CD4-positive, alpha-beta T cell treated with Interleukin-10 for 1 hour (primary cell): ENCODE measurements at places on chromosomes 7 and 10.
A peak's percentile ranks its signal among the peaks of the same experiment; 100 is the strongest.

DNA sequence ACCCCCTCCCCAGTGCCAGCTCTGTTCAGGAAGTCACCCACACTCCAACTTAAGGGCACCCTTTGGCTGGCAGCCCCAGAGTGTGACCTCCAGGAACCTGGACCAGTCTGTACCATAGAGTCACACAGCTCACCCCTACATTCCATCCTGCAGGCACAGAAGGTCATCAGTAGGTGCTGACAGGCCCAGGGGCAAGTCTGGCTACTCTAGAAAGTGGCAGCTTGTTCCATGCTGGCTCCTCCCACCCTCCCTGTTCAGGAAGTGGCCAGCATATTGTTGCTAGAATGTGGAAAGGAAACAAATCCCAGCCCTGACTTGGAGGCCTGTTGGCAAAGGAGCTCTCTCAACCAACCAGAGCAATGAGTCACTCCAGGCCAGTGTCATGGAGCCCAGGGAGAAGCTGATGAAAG lies 3.2 kb upstream of the NCOA4 start:
- DNase-seq: no peak

DNA sequence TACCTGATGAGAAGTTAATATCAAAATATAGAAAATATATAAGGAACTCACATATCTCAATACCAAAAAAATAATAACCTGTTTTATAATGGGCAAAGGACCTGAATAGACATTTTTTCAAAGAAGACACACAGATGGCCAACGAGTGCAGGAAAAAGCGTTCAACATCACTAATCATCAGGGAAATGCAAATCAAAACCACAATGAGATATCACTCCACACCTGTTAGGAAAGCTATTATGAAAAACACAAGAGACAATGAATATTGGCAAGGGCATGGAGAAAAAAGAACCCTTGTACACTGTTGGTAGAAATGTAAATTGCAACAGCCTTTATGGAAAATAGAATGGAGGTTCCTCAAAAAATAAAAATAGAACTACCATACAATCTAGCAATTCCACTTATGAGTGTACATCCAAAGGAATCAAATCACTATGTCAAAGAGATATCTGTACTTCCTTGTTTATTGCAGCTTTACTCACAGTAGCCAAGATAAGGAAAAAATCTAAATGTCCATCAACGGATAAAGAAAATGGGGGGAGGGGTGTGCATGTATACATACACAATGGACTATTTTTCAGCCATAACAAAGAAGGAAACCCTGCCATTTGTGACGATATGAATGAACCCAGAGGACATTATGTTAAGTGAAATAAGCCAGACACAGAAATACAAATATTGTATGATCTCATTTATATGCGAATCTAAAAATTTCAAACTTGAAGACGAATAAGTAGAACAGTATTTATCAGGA lies 3.6 kb upstream of the ALOX5 start:
- DNase-seq: no peak

GRCh38 chr10:115402699-115403098 lies 309.5 kb downstream of the ATRNL1 start:
- DNase-seq: no peak

- DNase-seq: no peak
These were observed 26.0 kb upstream of the GJD4 start for GRCh38 chr10:35579116-35579515.

DNA sequence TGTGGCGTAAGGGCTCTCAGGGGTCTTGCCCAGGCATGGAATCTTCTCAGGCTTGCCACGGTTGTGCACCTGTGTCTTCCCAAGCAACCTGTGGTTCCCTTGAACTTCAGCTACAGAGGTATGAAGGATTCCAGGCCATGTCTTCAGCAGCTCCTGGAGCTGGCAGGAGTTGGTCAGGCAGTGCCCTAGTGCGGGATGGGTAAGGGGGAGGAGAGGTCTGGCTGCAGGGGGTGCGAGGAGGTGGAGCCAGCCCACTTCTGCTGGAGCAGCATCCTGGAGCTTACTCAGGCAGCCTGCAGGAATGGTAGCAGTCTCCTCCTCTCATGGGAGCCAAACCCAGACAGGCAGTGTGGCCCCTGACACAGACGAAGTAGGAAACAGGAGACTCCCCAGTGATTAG lies 3.8 kb upstream of the TRIL start:
- DNase-seq: no peak

- no peak for DNase-seq
These were observed 4.0 kb upstream of the ADAP1 start for GRCh38 chr7:958221-959200.

DNA sequence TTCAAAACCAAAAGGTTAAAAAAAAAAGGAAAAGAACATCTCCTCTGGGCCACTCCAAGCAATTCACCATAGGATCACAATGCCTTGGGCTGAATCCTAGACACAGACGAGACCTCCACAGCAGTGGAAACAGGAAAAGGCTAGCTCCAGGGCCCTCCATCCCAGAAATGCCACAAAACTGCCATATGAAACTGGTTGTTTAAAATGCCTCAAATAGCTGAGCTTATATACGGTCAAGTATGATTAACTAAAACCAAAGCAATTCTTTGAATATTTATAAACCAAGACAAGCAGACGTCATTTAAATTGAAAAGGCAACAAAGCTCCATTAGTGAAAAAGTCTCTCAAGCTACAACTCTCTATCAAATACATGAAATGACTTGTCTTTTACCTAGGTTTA lies 63.1 kb downstream of the DOCK4 start:
- DNase-seq: no peak

- no peak for DNase-seq
These were observed 16.5 kb downstream of the PLXDC2 start for GRCh38 chr10:19832699-19833098.

GRCh38 chr10:132713421-132714095 lies 72.4 kb downstream of the NKX6-2 start:
- no peak for DNase-seq

DNA sequence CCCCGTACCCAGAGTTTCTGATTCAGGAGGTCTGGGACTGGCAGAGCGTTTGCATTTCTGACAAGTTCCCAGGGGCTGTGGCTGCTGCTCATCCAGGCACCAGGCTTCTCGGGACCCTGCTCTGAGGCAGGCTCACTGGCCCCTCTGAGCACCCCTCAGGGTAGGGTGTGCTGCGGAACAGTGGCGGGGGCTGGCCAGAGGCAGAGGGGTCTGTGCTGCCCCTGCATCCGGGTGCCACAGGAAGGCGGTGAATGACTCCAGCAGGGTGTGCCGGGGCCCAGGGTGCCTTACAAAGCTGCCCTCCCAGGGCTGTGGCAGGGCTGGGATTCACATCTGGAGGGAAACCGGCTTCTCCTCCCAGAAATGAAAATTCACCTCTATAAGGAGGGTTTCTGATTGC lies 77.4 kb downstream of the CHST15 start:
- no peak for DNase-seq

GRCh38 chr10:9362721-9363120 lies 1308.2 kb downstream of the GATA3 start:
- no peak for DNase-seq

GRCh38 chr10:55747244-55747643 lies 613.8 kb downstream of the ZWINT start:
- no peak for DNase-seq

- DNase-seq: no peak
These were observed 38.8 kb upstream of the ZNF365 start for GRCh38 chr10:62335326-62335725.

GRCh38 chr7:132655131-132655727 lies 79.0 kb upstream of the PLXNA4 start:
- DNase-seq: peak; percentile 59

DNA sequence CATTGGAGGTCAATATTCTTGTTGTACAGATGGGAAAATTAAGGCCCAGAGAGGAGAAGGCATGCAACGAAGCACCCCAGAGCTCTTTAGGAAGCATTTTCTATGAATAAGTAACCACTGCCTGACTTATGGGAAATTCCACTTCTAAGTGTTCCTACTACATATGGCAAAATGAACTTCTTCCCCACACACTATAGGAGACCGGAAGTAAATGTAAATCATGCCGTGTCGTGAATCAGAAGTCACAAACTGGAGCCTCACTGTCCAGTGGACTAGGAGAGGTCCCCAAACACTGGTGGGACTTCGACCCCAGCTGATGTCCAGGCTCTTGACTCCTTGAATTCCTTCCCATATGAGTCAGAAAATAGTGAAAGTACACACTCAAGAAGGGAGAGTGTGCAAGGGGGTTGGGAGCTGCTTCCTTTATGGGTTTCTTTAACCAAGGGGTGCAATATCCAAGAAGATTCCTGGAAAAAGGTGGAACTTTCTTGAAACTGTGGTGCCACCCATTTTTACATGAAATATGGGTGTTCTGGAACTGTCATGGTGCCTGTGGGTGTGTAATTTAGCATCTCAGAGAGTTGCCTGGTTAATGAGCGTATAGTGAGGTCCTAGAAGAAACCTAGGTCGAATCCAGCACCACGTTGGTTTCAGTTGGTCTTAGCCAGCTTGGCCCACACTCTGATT lies 6.7 kb downstream of the RASSF4 start:
- no peak for DNase-seq

DNA sequence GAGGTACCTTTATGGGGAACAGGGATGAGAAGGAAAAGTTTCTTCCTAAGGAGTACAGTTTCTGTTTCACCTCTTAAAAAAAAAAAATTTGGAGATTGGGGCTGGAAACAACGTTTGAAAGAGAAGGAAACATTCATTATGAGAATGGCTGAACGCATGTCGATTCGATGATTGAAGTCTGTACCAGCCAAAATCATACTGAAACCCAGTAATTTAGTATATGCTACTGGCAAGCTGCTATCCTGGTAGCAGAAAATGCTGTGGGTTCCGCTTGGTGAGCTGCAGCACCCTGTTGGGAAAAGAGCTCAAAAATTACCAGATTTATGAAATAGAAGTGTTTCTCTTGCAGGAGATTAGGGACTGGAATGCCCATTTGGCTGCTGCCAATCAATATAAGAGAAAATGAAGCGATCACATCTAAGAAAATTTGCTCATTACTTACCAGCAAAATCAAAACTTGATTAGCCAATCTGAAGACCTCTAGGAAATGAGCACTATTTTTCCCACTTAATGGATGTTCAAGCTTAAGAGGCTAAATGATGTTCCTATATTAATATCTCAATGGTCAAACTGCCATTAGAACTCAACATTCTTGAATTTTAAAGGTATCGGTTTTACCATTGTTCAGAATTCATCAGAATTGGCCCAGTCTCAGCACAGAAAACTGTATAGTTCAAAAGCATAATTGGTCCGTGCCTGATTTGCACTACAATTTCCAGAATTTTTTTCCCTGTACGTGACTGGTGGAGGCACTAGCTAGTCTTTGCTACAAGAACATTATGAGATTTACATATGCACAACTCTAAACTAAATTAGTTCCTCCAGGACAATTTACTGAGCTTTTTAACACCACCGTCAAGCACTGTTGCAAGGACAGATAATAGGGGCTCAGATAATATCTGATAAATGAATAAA lies 1.2 kb upstream of the ITGB1 start:
- no peak for DNase-seq

- no peak for DNase-seq
These were observed 38.2 kb upstream of the CUX1 start for GRCh38 chr7:101779267-101779666.

GRCh38 chr7:105279688-105280007 lies 109.1 kb downstream of the SRPK2 start:
- no peak for DNase-seq

- no peak for DNase-seq
These were observed 8.9 kb downstream of the VSTM4 start for GRCh38 chr10:49106451-49106850.

DNA sequence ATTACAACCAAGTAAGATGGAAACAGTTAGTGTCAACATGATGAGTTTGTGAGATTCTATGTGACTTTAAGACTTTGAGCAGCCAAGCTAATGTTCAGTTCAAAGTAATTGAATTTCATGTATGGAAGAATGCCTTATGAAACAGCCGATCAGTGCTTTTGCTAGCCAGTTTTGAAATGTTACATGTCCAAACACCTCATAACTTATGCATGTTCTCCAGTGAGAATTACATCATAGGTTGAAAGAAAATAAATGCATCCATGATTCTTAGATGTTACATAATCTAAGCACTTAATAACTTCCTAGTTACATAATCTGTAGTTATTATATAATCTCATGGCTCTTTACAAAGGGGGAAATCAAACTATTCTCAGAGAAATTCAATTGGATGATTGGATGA lies 211.3 kb downstream of the BICC1 start:
- DNase-seq: no peak

DNA sequence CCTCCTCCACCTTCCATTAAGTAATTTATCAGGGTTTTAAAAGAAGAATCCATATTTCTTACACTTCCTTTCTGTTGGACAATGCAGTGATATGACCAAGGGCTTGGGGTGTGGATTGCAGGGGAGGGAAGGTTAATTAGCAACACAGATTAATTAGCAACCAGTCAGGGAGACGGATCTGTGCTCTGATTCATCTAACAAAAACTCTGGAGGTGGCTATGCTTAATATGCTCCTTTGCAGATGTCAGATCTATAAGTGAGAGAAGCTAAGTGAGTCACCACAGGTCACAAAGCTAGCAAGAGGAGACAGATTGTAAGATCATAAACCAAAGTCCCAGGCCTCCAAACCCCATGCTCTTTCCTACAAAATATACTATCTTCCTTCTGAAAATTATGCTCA lies 178.8 kb upstream of the ITGB1 start:
- DNase-seq: peak; percentile 50

DNA sequence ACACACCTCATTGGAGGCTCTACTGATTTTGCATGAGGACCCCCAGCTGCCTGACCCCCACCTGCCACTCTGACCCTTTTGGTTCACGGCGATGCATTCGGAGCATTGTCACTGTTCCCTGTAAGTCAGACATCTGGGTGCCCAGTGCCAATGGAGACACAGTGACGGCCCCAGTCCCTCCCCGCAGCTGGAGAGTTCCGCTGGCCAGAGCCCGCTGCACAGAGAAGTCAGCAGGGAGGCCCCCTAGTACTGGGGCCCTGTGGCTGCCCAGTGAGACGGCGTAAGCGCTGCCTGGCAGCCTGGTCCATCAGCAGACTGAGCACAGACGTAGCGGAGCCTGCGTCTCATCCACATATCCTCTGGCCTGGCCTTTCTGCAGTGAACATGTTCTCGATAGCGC lies 77.5 kb downstream of the NKX6-2 start:
- DNase-seq: no peak

GRCh38 chr10:133276435-133277201 lies at the start of gene ADAM8:
Gene ADAM8 (minus strand): TSS chr10:133276868. CDS start chr10:133276817, 51 bp downstream.
- DNase-seq: peak; percentile 78

DNA sequence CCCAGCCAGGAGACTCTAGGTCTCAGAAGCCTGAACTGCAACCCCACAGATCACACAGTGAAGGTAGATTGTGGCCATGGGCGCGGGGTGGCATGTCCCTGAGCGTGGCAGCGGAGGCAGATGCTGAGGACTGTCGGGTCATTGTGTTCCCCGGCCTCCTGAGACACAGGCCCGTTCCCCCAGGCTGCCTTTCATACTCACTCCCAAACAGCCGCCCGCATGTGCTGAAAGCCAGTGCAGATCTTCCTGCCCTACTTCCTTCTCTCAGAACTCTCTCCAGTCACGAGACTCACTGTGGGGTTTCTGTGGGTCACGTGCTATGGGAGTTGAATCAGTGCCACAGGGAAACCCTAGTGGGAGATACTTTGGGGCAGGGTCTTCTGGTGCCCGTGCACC lies 48.0 kb downstream of the ZNF467 start:
- DNase-seq: no peak
